Cerebellar nuclear complex (tissue), 1 donor: ENCODE measurements at places on chromosomes 2 and 18.

DNA sequence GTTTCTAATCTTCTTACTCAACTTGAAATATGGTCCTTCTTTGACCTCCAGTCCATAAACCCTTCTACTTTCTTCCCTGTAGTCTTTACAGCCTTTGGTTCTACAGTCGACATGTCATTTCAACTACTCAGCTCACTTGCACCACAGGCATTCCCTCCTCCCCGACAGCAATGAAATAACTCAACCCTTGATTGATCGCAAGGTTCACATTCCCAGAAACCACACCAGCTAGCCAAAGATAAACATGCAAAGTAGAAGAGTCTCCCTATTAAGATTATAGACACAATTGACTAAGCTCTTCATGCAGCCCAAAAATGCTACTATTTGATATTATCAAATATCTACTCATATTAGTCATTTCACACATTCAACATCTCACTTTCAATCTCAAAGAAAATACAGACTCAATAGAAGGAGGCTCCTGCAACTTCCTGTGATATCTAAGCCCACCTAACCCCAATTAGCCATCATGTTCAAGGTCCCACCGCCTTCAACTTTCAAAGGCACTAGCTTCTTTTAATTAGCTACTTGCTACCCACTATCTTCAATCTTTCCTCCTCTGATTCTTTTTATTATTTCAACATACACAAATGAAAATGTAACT is 50.8 kb downstream of the RTTN start:
- DNase-seq, result no peak

GRCh38 chr18:58960946-58961722 is 96.5 kb downstream of the ZNF532 start:
- no peak for DNase-seq

DNA sequence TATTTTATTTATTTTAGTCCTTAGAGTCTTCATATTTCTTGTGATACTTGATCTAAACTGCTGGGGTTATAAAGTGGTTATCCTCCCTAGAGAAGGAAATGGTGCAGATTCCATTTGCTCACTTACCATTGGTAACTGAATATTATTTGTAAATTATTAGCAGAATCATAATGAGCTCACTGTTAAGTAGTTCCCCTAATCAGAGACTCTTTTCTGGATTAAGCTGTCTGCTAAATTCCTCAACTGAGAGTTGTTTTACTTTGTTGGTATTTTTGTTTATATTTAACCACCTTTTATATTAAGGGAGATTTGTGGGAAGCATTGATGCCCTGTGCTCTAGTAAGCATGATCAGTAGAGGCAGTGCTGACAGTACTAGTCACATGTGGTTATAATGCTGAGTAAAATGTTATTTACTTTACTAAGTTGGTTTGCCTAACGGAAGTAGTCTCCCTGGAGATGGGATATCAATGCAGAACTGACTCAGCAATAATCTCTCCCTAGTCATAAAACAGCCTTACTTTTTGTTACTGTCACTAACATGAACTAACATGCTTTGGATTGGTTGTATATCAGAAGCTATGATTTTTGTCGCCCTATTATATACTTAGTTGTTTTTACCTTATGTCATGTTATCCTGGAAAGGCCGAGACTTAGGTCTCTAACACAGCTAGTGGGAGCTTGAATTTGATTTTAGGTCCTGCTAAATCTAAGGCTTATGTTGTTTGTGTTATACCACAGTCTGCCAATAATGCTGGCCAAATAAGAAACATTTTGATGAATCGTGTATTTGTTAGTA is 166.7 kb downstream of the MCFD2 start:
- DNase-seq, result no peak

GRCh38 chr2:104768694-104769093 is 85.2 kb upstream of the POU3F3 start:
- no peak for DNase-seq

DNA sequence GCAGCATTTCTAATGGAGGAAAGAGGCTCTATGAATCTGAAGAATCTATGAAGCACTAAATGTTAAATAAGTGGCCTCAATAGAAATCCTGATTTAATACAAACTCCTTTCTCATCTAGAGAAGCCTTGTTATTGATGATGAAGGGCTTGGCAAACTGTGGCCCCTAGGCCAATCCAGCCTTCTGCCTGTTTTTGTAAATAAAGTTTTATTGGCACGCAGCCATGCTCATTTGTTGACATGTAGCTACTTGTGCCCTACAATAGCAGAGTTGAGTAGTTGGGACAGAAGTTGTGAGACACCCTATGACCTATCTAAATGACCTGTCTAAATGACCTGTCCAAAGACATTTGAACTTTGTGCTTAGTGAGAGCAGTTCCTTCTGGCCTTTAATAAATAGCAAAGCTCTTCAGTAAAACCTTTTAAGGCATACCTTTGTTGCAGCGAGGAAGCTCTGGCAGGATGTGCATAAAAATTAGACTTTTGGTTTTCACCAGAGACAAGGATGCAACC is 484.4 kb upstream of the SPRED2 start:
- DNase-seq, result no peak
